ENCODE measurements at places on chromosomes 1 and 21.

GRCh38 chr1:115832651-115833050 is 8.3 kb downstream of the NHLH2 start:
- DNase-seq: no peak

- no peak for DNase-seq
These were observed 266.7 kb upstream of the VAMP3 start for GRCh38 chr1:7504438-7504720.

DNA sequence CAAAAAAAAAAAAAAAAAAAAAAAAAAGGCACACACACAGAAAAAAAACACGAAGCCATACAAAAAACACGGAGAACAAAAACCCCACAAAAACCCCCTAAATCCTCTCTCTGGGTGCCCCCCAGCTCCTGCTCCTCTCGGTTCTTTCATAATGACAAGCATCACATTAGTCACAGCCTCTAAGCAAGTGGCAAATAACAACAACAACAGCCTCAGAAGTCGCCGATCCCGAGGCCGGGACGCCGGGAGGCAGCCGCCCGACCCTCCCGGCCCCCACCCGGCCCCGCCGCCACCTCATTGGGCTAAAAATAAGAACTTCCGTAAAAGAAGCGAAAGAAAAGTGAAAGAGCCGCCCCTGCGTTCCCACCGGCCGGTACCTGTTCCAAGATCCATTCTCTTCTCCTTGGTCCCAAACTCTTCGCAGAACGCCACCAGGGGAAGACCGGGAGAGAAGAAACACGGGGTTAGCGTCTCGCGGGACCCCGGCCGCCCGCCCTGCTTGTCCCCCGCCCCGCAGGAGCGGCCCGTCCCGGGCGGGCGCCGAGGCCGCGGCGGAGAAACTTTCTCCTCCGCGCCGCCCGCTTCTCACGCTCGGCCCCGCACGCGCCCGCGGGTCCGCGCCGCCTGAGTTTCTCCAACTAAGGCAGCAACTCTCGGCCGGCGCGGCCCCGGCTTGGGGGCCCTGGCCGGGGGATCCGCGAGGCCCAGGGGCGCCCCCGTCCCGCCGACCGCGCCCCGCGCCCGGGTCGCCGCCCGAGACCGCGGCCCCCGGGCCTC is 102.8 kb downstream of the CASZ1 start:
- no peak for DNase-seq

GRCh38 chr1:206786212-206786886 is 14.1 kb upstream of the IL10 start:
- DNase-seq: no peak

DNA sequence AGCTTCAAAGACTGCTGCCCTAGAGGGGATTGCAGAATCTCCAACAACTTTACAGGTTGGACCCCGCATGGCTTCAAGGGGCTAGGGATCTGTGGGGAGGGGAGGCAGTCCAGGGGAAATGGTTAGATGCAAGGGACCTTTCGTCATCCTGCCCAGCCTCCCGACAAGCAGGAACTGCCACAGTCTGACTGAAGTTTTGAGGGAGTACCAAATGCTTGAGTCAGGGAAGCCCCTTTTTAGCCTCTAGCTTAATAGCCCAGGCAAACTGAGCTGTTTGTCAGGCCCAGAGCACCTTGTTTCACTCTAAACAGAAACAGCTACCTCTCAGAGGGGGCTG is 1.1 kb downstream of the TOR3A start:
- DNase-seq: no peak

DNA sequence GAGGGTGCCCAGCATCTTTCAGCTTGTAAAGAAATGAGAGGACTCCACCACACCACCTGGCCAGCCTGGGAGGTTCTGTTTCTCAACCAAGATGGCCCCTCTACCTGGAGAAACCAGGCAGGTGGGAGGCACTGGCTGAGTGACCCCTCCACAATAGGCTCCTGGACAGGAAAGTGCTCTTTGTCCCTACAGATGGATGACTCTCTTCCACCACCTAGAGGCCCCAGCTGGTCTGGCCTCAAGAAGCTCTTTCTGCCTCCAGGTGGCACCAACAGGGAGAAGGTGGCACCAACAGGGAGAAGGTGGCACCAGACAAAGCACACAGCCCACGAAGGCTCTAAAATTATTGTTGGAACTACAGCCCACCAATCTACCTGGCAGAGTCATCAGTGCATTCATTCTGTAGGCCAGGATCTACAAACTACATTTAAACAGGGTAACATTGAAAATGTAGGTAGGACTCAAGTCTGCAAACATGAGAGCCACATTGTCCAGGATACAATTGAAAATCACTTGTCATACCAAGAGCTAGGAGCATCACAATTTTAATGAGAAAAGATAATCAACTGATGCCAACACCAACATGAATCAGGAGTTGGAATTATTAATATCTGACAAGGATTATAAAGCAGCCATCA is 14.4 kb downstream of the TMPRSS3 start:
- no peak for DNase-seq

DNA sequence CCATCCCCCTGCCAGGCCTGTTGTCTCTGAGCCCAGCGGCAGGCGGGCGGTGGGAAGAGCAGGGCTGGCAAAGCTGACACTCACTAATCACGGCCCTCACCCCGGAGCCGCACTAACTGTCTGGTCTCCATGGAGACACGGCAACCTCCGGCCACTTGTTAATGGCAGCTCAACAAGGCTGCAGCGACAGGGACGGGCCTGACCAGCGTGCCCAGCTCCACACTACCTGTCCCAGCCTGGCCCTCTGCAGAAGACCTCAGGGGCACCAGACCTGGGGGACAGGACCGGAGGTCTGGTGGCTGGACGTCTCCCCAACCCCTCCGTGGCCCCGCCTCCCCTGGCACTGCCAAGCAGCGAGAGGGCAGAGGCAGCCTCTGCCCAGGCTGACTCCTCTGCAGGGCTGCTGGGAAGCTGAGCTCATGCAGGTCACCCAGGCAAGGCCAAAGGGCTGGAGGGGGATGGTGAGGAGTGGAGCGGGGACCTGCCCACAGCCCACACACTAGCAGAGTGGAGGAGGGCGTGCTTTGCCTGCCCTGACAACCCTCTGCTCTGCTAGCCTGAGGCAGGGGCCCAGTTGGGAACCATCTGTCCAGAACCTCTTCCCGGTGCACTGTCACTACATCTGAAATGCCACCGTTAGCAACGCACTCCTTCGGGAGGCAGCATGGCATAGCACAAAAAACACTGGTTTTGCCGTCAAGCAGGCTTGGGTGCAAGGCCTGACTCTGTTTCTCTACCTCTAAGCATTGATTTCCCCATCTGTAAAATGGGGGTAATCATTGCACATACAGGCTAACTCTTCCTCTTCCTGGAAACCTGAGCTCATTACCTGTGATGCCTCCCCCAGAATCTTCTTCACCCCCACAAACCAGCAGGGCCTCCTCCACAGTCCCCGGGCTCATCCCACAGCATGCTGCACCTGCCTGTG is 29.6 kb upstream of the WASF2 start:
- DNase-seq: no peak

DNA sequence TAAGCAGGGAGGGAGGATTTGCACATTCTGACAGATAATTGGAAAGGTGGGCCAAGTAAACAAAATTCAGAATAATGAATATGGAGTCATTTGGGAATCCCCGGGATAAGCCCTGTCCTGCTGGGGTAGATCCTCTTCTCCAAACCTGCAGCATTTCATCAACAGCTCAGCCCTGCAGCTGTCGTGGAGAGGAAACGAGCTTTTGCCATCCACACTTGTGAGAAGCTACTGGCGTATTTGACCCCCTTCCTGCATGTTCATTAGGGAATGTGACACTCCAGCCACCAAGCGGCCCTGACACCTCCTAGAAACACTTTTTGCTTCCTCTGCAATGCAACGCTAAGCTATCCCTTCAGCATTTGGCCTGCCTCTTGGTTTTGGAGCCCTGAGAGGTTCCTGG is 8.0 kb upstream of the LEFTY2 start:
- no peak for DNase-seq

- no peak for DNase-seq
These were observed 21.7 kb downstream of the ATP5PO start for GRCh38 chr21:33893917-33894316.

- no peak for DNase-seq
These were observed 151.9 kb downstream of the CASZ1 start for GRCh38 chr1:10644307-10645128.

DNA sequence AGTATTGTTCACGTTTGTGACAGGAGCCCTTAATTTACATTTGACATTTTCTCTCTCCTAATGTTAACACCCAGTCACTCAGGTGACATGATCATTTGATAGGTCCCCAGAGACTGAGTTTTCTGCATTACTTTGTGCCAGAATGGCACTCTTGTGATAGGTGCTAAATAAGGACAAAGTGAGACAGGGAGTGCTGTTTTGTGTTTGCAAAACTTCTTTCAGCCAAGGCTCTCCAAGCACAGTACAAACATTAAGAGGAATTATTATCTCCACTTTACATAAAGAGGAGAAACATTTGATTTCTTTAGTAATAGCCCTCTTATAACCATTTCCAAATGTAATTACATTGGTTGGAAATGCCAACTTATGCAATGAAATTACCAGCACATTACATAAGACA is 355.2 kb downstream of the NTNG1 start:
- no peak for DNase-seq

DNA sequence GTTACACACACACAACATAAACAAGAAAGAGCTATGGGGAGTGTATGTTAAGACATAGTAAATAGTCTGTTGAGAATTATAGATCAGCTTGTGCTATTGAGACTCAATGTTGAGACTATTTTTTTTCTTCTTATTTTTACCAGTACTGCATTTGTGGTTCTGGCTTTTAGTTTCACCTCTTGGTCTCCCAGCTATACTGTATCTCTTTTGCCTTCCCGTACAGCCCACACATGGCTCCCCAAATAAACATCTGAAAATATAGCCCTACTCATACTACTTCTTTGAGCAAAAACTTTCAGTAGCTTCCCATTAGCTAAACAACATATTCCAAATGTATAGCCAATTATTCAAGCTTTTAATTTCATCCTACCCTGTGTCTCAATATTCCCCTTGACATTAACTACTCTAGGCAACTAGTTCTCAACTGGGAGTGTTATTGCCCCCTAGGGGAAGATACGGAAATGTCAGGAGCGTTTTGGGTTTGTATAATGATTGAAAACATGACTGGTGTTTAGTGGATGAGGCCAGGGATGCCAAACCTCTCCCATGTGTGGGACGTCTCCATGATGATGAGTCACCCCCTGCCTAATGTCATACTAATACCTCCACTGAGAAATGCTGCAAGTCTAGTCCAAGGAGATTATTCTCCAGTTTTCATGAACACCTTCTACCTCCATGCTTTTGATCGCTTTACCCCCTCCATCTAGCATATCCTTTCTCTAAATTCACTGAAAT is 6.8 kb downstream of the RPE65 start:
- DNase-seq: no peak

GRCh38 chr1:56590520-56591011 is 11.2 kb upstream of the PLPP3 start:
- no peak for DNase-seq

DNA sequence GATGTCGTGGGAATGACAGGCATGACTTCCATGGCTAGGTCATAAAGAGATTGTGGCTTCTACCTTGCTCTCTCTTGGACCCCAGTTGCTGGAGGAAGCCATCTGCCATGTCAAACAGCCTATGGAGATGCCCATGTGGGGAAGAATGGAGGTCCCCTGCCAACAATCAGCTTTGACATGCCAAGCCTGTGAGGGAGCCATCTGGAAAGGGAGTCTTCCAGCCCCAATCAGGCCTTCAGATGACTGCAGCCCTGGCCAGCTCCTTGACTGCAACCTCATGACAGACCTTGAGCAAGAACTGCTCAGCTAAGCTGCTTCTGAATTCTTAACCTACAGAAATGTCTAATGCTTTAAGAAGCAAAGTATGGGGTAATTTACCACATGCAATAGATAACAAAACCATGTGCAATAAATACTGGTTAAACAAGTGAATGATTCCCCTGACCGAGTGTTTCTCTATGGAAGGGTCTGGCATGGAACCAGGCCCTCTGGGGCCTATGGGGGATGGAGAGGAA is 187.1 kb downstream of the HIVEP3 start:
- no peak for DNase-seq

DNA sequence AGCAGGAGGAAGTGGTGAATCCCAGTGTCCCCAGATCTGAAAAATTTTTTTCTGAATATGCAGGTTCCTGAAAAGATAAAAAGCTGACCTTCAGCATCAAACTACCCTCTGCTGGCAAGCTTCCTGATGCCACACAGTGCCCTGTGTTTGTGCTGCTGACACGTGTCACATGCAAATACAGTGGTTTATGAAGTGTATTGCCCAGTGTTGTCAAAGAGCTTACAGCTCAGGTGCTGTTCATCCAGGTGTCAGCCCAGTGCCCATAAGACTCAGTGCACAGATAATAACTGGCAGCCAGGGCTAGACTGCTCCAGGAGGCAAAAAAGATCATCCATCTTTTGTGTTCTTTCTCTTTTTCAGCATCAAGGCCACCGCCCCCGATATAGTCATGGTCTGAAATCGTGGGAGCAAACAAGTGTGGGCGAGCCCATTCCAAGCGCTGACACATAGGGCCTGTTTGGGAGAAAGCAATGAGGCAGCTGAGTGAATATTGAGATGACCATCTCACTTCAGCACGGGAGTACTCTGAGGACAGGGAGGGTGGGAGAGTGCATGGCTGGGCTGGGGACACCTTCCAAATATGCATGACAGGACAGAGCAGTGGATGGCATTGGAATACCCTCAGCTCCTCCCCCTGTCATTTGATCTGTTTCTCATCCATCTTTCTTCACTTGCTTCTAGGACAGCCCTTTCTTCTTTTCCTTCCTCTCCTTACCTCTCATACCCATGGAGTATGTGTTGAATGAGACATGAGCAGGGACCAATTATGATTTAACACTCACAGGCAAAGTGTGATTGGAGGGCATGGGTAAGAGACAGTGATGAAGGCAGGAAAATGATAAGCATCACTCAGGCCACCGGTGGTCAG is 6.4 kb upstream of the KCNK1 start:
- DNase-seq: no peak

DNA sequence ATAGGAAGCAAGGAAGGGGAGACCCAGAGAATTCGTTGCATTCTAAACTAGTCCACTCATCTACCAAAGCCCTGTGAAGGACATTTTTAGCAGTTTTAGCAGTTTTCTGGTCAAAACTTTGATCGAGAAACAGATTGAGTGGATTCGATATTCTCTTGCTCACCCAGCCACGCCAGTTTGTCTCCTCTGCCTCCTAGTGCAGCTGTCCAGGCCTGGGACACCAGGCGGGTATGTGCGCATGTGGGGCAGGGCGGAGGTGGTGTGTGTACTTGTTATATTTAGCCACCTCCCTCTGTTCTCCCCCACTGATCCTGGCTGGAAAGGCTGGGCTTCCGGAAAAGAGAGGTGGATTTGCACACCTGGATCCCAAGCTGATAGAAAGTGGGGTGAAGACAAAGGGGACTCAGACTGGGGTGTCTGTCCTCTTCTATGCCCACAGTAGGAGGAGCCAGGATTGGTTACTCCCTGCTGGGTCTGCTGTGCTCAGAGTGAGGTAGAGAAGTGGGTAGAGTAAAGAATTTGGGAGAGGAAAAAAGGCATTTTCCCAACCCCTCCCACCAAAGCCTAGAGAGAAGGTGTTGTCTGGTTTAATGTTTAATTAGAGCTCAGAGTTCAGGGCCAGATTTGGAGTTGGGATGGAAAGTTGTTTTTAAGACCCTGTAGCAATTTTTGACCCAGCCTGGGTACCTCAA is 3.8 kb downstream of the LMNA start:
- DNase-seq: no peak
